RWPE2 (cell line): ENCODE measurements at places on chromosomes 11 and 22.

DNA sequence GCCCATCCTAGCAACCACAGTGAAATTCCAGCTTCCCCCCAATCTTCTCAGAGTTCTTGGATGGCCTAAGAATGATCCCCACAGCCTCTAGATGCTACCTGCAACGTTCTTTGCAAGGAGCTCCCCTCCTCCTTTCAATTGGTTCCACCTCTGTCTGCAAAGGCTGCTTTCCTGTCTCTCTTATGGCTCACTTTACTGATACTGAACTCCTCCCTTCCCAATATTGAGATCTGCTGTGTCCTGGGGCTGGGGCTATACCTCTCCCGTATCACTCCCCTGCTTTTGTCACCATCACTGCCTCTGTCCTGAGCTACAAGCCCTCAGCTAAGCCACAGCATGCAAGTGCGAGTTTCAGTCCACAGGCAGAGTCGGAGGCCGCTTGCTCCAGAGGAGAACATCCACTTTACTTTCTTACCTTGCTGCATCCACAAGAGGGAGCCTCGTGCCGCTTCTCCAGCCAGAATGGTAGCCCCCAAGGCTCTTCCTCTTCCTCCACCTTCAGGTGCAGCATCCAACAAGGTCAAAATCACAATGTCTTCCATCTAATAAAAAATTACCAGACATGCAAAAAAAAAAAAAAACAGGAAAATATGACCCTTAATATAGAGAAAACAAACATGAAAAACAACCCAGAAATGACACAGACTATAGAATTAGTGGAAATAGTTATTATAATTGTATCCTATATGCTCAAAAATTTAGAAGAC, 48.6 kb upstream of the TMEM45B start:
- DNase-seq = no peak

DNA sequence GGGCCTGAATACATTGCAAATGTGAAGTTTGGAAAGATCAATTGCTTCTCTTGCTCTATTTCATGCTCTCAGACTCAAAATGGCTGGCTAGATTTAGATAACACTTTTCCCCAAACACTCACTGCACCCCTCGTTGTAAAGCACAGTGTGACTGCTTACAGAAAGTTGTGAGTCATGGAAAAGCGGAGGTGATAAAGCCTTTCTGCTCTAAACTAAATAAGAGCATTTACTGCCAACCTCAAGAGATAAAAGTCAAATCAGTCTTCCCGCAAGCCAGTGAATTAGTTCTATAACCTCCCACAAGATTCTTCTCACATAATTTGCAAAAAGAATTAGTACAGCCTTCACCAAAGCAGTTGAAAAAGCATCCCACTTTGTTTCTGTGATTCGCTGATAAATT, 168.7 kb downstream of the WT1 start:
- DNase-seq = no peak

DNA sequence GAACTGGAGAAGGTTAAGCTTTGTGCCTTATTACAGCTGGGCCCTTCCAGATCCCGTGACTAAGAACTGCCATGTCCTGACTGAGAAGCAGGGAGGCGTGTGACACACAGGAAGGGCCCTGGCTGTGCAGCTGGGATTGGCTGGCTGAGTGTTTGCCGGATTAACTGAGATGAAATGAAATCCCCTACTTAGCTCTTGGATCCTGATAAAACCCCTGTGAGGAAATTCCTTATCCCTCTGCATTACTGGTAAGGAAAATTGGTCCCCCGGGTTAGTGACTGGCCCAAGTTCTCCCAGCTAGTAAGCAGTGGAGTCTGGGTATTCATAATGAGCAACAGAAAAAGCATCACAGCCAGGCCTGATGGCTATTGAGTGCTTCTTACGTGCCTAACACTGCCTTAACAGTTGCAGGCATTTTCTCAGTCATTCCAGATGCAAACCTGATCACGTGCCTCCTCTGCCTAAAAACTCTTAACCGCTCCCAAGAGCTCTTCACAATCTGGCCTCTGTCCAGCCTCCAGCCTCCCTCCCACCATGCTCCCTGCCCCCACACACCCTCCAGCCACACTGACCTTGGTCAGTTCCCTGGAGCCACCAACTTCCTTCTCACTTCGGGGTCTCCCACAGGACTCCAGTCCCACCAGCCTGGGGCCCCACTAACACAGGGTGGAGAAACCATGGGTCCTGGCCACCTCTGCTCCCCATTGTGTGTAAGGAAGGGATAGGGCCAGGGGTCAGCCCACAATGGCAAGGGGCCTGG, 37.8 kb downstream of the ARRB1 start:
- DNase-seq = no peak

GRCh38 chr11:87338046-87338639, 300.4 kb downstream of the TMEM135 start:
- no peak for DNase-seq

GRCh38 chr11:11988681-11989261, 19.7 kb downstream of the DKK3 start:
- DNase-seq = no peak

GRCh38 chr11:2520736-2521035, 75.9 kb downstream of the KCNQ1 start:
- DNase-seq = no peak

DNA sequence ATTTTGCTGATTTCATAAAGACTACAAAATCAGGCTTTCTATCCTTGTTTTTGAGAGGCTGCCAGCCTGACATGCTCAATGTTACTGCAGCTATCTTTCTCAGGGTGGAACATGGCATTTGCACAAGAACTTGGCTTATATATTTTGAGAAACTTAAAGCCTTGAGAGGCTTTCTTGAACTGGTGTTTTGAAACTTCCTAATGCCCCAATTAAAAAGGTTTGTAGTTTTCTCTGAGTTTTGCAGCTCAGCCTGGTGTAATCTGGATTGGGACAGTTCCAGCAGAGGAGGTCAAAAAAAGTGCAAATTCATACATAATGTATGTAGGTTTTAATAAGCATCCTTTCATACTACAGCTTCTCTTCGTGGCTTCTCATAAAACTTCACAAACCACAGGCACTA, 223.4 kb downstream of the FAM76B start:
- DNase-seq = no peak

GRCh38 chr11:7579361-7579791, 65.6 kb downstream of the PPFIBP2 start:
- DNase-seq = no peak

DNA sequence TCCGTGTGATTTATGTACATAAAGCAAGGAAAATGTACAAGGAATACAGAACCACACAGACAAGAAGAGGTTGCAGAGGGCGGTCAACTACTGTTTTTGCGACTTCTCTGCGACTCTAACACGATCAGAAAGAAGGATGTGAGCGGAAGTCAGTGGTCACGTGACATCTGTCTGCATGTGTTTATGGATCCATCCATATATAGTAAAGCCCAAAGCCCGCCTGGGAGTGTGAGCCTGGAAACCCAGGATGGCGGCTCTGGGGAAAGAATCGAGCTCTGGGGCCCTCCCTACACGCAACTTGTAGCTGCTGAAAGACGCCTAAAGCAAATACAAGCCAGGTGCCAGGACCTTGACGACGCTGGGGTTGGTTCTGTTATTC, 8.8 kb downstream of the OSBPL5 start:
- no peak for DNase-seq

- no peak for DNase-seq
Observed at GRCh38 chr11:17608821-17609220, 61.8 kb downstream of the OTOG start.

- DNase-seq = no peak
Observed at GRCh38 chr22:18066181-18066859, 11.5 kb upstream of the PEX26 start.

GRCh38 chr11:66335531-66336233, 552 bp downstream of the RIN1 start:
- no peak for DNase-seq

- no peak for DNase-seq
Observed at GRCh38 chr11:35394941-35395340, 24.4 kb downstream of the SLC1A2 start.

DNA sequence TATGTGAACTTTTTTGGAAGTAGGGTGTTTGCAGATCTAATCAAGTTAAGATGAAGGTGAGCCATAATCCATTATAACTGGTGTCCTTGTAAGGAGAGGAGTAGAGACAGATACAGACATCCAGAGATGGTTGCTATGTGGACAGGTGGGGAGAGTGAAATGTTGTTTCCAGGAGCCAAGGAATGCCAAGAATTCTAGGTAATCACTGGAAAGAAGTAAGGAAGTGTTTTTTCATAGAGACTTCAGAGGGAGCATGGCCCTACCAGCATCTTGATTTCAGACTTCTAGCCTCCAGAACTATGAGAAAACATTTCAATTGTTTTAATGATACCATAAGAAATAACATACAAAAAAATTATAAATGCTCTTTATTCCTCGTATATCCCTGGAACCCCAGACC, 320.5 kb upstream of the ANO3 start:
- no peak for DNase-seq

DNA sequence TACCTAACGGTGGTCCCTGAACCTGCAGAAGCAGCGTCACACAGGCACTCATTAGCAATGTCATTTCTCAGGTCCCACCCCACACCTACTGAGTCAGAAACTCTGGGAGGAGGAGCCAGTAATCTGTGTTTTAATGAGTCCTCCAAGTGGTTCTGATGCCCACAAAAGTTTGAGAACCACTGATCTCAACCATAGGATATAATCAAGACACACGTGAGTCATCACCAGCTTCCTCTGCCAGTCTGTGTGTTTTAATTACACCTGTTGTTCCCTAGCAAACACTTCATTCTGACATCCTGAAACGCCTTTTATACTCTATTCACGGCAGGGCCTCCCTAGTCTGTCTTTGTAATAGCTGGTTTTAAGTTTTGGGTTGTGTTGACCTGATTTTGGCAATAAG, 5.8 kb downstream of the TECTA start:
- DNase-seq = no peak

DNA sequence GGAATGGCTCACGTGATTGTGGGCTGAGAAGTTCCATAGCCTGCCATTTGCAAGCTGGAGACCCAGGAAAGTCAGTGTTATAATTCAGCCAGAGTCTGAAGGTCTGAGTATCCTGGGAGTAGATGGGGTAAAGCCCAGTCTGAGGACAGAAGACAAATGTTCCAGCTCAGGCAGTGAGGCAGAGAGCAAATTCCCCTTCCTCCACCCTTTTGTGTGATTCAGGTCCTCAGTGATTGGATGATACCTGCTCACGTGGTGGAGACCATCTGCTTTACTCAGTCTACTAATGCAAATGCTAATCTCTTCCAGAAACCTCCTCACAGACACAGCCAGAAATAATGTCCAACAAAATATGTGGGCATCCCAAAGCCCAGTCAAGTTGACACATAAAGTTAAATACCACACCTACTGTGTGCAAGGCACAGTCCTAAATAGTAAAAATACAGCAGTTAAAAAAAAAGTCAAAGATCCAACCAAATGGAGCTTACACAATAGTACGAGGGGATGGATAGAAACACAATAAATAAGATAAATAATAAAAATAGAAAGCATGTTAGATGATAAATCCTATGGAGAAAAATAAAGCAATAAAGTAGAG, 13.2 kb upstream of the APOL6 start:
- no peak for DNase-seq

DNA sequence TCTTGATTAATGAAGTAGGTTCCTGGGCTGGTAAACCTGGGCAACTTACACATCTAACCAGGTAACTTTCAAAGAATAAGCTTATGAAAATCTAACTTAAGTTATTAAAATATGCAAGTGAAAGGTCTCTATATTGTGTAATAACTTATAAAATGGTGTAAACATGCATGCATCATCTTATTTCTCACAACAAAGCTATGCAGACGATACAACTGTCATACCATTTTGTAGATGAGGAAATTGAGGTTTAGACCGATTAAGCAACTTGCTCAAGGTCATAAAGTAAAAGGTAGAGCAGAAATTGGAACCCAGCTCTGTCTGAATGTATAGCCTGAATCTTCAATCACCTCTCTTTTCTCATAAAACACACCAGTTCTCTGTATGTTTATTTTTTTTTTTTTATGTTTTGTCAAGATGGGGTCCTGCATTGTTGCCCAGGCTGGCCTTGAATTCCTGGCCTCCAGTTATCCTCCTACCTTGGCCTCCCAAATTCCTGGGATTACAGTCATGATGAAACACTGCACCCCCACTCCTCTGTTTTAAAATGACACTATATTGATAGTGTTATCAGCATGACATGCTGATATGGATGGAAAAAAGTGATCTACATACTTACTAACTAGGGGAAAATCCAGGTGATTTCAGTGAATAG, 109.6 kb downstream of the SGSM3 start:
- DNase-seq = no peak

GRCh38 chr11:34632105-34632791, 11.4 kb downstream of the EHF start:
- no peak for DNase-seq

DNA sequence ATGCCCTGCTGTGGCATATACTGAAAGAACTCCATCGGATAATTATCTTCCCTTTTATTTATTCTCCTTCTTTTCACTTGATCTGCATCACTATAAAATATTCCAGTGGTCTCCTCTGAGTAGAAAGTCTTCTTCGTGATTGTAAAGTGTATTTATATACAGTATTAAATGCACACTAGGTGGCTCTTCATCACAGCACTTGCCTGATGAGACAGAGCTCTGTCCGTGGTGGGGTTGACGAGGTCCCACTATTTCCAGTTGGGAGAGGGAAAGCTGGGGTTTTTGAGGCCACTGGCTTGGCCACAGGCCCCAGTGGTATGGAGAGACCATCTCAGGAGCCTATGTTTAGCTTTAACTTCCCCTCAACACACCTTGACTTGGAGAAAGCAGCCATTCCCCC, 31.6 kb upstream of the ZBTB16 start:
- DNase-seq = no peak

GRCh38 chr22:35505399-35506258, 35.0 kb upstream of the RASD2 start:
- DNase-seq = no peak

DNA sequence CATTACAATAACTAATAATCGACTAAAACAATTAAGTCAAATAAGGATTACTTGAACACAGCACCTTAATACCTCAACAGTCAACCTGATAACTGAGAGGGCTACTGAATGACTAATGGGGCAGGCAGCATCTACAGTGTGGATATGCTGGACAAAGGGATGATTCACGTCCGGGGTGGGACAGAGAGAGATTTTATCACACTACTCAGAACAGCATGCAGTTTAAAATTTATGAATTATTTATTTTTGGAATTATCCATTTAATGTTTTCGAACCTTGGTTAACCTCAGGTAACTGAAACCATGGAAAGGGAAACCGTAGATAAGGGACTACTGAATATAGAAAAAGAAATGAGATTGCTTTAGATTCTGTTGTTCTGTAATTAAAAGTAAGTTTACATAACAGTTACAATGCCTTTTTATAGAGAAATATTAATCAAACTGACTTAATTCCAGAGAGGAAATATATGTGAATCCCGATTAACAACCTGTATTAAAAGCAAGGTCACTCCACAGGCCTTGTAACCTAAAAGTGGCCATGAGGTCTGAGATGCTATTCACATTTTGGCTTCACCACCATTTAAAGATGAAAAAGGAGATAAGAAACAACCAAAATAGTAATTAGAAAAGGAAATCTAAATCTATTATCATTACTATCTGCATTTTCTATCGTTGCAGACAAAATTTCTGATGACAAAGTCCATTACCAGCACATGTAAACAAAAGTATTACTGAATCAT, 119.0 kb upstream of the TP53AIP1 start:
- DNase-seq = peak; percentile 79
